ENCODE measurements at places on chromosomes 11 and 22.

DNA sequence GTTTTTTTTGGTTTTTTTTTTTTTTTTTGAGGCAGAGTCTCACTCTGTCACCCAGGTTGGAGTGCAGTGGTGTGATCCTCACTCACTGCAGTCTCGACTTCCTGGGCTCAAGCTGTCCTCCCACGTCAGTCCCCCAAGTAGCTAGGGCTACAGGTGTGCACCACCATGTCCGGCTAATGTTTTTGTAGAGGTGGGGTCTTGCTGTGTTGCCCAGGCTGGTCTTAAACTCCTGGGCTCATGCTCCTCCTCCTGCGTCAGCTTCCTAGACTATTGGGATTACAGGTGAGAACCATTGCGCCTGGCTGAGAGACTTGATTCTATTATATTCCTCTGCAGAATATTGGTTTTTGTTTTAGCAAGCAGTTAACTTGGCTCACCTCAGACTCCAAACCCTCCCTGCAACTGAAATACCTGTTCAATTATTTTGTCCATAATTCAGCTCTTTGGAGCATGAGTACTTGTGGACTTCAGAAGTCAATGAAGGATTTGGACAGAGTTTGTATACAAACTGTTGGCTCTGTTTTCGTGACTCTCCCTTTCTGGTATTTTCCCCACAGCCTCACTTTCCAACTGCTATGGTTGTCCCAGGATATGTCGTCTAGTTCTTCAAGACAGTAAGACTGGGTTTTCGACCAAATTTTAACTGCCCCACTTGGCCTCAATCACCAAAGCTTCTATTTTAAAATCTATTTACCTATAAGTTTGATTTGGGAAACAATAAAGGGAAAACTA lies 69.1 kb upstream of the ADORA2A start:
- DNase-seq: no peak

DNA sequence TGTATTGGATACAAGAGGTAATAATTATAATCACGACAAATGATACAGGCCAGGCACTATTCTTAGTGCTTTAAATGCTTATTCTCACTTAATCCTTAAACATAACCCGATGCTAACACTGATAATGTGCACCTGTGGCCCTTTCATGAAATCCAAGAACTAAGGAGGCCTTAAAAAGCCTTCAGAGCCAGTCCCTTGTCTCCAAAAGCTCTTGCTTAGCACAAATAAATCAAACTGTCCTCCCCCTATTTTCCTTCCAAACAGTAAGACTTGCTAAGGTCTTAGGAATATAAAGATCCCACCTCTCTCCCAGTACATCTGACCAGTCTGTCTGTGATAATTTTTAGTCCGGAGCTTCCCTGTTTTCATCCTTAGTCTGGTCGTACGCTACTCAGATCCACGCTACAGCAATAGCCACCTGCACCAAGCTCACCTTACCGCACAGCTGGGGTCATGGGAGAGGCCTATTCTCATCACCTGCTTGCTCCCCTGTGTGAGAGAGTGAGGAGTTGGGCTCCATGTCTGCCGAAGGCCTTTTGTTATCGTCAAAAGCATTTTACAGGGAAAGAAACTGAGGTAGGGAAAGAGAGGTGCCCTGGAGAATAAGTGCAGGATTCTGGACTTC lies 16.9 kb downstream of the FXYD6 start:
- DNase-seq: no peak

DNA sequence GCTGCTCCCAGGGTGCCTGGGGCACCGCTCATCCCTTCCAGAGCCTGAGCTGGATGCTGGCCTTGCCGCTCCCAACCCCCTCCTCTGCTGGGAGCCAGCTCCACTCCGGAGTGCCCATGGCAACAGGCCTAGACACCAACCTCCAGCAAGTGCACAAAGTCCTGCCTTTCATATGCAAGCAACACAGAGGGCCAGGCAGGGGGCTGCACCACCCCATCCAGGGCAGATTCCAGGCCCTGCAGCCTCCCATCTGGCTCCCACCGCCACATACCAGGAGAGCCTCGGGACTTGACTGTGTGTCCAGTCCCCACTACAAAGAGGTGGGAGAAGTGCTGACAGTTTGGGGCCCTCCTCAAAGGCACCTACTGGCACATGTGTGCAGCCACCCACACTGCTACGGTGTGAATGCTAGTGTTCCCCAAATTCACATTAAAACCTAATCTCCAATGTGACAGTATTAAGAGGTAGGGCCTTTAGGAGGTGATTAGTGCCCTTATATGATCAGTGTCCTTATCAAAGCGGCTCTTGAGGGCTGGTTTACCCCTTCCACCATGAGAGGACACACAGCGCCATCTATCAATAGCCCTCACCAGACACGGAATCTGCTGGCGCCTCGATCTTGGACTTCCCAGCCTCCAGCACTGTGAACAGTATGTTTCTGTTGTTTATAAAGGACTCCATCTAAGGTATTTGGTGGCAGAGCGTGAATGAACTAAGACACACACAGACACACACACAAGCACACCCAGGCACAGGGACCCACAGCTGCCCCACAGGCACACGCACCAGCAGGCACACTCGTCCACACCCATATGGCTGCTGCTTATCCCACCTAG lies 16.2 kb downstream of the ARVCF start:
- DNase-seq: no peak

GRCh38 chr11:132874638-132875037 lies 657.7 kb downstream of the OPCML start:
- DNase-seq: no peak

- DNase-seq: no peak
Measured at GRCh38 chr11:68215087-68215445, 2.0 kb upstream of the KMT5B start.

- DNase-seq: no peak
Measured at GRCh38 chr11:58924230-58924629, 15.1 kb upstream of the GLYATL1 start.

DNA sequence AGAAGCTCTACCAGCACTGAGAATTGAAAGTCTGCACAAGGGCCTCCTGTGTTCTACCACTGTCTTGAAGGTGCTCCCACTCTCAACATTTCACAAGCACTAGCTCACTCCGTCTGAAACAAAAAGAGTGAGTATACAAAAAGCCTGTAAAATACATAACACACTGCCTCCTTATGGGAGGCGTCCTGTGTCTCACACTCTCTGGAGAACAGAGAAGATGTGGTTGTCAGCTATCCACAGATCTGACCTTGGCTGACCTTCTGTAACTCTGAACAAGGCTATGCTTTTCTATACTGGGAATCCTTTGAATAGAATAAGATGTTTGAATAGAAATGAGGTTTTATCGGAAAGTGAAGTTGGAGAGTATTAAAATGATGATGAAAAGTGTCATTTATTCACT lies 171.3 kb upstream of the TMEM45B start:
- DNase-seq: no peak

GRCh38 chr11:61682093-61682732 lies 2.0 kb downstream of the DAGLA start:
- no peak for DNase-seq

DNA sequence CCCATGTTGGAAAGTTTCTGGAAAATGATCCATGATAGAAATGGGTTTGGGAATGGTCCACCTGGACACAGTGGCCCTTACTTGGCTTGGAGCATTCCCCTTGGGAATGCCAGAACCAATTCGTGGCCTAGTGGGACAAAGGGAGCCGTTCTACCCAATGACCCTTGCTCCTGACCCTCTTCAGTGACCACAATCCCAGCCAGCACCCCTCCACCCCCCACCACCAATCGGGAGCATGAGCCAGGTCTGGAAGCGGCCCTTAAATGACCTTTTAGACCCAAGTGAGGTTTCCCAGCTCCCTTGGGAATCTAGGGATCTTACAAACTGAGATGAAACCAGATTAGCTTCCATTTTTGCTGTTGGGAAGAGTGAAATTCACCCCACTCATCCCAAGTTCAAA lies 51.3 kb upstream of the CDON start:
- DNase-seq: no peak

GRCh38 chr11:95589893-95590612 lies 199.5 kb downstream of the FAM76B start:
- DNase-seq: no peak

All from NCI-H1694 treated with DMSO at 0.1 percent for 48 hours (cell line).